ENCODE measurements at places on chromosomes 13 and 19.

GRCh38 chr19:7272856-7273578 lies 21.2 kb downstream of the INSR start:
- DNase-seq = no peak

- no peak for DNase-seq
These were observed 107.1 kb downstream of the UBL3 start for GRCh38 chr13:29743201-29743786.

DNA sequence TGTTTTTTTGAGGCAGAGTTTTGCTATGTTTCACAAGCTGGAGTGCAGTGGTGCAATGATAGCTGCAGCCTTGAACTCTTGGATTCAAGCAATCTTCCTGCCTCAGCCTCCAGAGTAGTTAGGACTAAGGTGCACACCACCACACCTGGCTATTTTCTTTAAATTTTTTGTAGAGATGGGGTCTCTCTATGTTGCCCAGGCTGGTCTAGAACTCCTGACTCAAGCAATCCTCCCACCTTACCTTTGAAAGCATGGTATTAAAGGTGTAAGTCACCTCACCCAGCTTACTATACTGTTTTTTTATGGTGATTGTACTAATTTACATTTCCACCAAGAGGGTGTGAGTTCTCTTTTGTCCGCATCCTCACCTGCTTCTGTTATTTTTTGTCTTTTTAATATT lies 110.0 kb downstream of the FREM2 start:
- no peak for DNase-seq

DNA sequence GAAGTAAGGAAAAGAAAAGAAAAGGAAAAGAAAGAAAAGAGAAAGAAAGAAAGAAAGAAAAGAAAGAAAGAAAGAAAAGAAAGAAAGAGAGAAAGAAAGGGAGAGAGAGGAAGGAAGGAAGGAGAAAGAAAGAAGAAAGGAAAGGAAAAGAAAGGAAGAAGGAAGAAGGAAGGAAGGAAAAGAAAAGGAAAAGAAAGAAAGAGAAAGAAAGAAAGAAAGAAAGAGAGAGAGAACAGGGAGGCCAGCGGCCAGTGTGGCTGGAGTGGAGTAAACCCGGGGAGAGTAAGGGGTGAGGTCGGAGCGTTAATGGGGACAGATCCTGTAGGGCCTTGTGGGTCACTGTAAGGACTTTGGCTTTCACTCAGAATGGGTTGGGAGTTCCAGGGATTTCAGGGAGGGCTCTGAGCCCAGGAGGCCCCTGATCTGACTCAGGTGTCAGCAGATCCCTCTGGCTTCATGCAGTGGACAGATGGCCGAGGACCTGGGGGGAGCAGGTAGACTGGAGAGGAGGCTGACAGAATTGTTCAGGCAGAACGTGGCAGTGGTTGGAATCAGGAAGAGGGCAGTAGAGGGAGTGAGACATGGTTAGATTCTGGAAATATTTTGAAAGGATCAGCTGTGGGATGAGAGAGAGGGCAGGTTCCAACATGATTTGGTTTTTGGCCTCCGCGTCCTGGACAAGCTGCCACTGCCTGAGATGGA lies 19.8 kb upstream of the FXYD3 start:
- no peak for DNase-seq

DNA sequence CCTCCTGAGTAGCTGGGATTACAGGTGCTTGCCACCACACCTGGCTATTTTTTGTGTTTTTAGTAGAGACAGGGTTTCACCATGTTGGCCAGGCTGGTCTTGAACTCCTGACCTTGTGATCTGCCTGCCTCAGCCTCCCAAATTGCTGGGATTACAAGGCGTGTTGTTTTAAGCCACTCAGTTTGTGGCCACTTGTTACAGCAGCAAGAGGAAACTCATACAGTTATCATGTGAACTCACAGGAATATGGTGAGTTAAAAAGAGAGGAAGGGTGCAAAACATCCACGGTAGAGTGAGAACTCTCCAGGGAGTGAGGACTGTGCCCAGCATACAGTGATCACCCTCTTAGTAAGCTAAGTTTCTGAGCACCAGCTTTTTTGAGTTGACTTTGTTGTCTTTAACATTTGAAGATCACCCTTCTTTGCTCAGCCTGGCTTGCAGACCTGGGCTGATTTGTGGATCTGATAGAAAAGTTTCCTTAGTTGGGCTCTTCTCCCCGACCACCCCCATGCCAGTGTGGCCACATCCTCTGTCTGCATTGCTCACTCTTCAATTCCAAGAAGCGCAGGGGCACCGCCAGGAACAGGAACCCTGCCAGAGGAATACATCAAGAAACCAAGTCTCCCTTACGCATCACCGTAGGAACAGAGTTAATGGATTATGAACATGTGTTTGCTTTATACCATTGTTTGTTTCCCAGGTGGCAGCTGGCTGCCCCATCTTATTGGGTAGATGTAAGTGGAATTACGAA lies 16.0 kb downstream of the ALOX5AP start:
- DNase-seq = no peak

DNA sequence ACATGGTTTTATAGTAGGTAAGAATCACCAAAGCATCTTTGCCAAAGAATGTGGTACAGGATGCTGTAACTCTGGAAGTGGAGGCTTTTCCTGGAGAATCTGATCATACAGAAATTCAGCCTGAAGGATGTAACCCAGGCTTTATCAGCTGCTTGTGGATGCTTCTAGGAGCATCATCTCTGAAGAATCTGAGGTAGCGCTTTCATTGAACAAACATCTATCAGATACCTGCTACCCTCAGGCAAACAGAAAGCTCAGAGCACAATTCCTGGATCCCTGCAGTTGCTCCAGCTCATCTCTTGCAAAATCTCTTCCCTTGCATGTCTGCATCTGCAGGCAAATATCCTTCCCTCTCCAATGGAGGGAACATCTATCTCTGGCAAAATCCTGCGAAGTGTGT lies 9.3 kb downstream of the FAM124A start:
- no peak for DNase-seq

DNA sequence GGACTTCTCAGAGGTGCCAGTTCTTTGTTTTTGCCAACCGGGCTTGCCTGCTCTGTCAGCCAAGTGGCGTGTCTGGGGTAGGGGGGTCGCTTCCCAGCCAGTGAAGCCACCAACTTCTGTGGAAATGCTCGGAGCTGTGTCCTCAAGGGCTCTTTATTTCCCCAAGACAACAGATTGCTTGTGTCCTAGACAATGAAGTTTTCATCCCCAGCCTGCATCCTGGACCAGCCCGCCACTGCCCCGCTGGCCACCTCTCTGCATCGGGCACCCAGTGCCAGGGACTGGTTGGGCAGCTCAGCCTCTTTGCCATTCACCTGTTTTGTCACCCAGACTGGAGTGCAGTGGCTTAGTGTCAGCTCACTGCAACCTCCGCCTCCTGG lies 3.7 kb downstream of the RAB11B start:
- no peak for DNase-seq

GRCh38 chr19:33343859-33344572 lies 29.5 kb upstream of the CEBPG start:
- DNase-seq = no peak

GRCh38 chr13:41774605-41775218 lies 186.2 kb downstream of the VWA8 start:
- no peak for DNase-seq

DNA sequence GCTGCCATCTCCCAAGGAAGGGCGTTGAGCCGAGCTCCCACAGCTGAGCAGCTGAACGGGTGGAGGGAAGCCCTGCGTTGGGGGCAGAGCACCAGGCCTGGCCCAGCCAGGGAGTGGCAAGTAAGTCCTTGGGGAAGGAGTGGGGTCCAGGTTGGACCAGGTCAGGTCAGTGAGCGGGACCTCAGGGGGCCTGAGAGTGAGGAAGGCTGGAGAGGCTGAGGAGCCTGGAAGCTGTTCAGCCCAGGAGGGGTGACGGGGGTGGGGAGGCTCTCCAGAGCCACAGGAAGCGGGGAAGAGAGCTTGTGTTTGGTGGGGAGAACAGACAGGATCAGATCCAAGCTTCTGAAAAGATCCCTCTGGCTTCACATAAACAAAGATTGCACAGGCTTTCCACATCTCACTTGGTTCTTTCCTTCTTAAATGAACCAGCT lies 55.4 kb upstream of the ATP12A start:
- DNase-seq = no peak

- DNase-seq = peak; percentile 20
These were observed 61.4 kb upstream of the NFIC start for GRCh38 chr19:3304871-3305423.

DNA sequence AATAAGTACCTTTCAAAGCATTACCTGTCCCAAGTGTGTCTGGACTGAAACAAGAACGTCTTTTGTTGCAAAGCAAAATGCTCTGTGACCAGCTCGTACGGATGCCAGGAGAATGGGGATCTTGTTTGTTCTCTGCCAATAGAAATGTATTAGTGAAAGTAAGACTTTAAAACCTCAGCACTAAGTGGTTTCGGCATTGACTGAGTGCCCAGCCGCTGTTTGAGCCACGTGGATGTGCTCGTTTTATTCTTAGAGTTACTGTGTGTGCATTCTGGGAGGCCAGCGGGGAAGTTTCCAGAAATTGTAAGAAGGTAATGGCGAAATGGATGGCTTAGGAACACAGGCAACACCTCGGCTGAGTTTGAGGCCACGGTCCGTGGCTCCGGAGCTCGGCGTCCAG lies 117.1 kb upstream of the USP29 start:
- no peak for DNase-seq

All from smooth muscle cell of the brain vasculature (primary cell).